ENCODE measurements at places on chromosomes 16 and 17.

- no peak for DNase-seq
Measured at GRCh38 chr17:33284022-33284421, 9.1 kb downstream of the ASIC2 start.

DNA sequence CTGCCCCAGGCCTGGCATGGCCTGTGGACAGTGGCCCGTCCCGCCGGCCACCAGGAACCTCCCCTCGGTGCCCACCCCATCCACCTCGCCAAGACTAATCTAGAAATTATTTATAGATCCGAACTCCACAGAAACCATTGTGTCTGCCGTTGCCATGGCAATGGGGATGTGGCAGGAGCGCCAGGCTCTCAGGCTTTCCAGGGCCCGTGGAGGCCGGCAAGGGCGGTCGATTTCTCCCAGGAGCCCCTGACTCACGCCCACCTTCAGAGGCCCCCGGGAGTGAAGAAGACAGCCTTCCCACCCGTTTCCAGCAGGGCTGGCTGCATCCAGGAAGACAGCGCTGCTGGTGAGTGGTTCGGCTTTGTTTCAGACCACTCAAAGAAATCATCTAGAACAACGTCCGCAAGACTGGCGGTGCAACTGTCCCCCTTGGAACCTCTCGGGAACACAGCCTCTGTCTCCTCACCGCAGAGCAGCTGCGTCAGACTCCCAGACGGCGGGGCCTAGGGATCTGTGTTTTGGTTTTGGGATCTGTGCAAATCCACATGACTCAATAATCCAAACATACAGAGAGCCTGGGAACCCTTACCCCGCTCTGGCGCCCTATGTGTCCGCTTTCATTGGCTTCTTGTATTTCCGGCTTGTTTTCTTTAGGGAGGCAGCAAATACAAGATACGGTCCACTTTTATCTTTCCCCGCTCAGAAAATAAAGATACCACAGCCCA lies 48.5 kb upstream of the ZCCHC14 start:
- DNase-seq, result no peak

DNA sequence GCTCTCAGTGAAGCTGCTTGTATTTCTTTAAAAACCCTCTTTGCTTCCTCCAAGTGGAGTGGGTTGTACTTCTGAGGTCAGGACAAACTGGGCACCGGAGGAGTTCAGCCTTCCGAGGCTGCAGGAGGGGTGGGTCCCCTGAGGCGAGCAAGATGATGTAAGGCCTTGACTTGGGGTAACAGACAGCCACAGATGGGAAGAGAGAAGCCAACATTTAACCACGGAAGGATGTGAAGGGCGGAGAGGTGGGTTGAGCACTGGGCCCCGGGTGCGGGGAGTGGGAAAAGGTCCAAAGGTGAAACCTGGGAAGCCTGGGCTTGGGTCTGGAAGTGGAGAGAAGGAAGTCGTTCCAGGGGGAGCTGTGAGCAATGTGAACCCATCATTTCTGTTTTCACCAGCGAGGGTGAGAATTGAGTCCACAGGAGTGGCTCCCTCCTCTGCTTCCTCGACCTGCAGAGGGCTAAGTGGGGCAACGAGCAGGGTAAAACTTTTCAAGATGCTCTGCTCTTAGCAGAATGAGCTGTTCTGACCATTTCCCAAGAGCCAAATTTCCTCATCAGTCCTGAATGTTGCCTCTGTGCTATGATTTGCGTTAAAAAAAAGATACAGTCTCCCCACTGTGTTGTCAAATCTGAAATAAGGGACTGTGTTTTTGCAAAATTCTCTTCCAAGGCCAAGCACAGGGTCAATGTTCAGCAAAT lies 137.7 kb upstream of the CRHR1 start:
- DNase-seq, result no peak

GRCh38 chr16:7314163-7314562 lies 18.5 kb upstream of the RBFOX1 start:
- DNase-seq, result no peak

GRCh38 chr17:77145224-77145611 lies 4.4 kb downstream of the SEC14L1 start:
- no peak for DNase-seq

GRCh38 chr17:73342050-73342522 lies 30.3 kb upstream of the CDC42EP4 start:
- DNase-seq, result no peak

GRCh38 chr16:27109666-27110523 lies 43.2 kb downstream of the C16orf82 start:
- DNase-seq, result peak; percentile 9

DNA sequence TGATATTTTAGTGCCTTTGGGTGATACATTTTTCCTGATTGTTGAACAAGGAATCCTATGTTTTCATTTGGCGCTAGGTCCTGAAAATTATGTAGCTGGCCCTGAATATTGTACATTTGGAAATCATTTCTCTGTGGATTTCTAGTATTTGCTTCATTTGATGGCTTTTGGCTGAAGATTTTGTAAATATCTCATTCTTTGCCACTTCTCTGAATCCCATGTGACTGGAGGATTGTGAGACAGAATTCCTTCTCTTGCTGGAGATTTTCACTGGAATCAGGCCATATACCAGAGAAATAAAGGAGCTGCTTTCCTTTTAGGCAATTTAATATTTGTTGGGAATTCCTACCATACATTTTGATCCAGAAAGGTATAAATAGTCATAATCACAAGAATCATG lies 8.6 kb downstream of the KRT28 start:
- no peak for DNase-seq

DNA sequence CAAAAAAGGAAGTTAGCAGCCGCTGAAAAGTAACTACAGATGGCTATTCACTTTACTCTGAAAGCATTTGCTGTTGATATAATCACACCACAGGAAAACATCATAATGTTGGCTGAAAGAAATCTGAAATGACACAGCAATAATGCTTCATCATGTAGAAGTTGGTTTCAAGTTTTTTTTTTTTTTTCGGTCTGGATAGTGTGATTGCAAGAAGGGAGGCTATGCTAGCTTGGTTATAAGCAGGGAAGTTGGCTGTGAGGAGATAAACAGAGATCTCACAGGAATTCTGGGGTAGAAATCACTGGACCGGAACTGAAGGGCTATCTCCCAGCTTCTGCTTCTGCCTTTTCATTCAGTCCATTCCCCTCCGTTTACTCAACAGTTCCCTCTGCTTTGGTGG lies 57.9 kb downstream of the MYO1D start:
- no peak for DNase-seq

- DNase-seq, result no peak
Measured at GRCh38 chr16:54657058-54657708, 273.5 kb upstream of the IRX5 start.

DNA sequence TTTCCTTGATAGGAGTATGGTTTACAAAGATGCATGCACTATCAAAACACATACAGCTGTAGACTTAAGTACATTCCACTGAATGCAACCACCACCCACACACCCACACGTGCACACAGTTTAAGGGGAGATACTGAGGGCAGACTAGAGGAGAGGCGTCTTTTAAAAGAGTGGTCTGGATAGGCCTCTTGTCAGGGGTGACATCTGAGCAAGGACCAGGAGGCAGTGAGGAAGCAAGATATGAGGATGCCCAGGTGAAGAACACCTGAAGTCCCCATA lies 12.6 kb downstream of the MPHOSPH6 start:
- no peak for DNase-seq

- no peak for DNase-seq
Measured at GRCh38 chr16:49530427-49530970, 156.9 kb downstream of the C16orf78 start.

GRCh38 chr16:49456763-49457162 lies 83.2 kb downstream of the C16orf78 start:
- DNase-seq, result no peak

- DNase-seq, result no peak
Measured at GRCh38 chr16:3266873-3267537, 10.6 kb upstream of the MEFV start.

DNA sequence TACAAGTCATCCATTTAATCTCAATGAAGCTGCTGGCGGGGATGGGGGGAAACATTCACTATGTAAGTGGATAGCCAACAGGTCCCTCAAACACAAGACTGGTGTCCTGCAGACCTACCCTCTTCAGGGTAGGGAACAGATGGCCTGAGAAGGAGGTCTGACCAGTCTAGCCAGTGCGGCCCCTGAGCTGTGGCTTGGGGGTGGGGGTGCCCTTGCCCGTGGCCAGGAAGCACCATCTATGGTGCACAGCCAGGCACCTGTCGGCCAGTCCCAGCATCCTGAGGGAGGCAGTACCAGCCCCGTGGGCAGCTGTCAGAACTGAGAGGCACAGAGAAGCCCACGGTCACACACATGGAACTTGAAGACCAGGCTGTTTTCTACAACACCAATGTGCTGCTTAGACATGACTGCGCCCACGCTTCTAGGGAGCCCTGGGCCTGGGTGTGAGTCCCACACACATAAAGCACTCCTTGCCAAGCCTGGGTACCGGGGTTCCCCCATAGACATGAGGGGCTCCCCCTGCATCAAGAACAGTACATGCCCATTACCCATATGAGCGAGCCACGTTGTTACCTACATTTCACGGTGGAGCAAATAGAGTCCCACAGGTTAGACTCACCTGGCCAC lies 40.9 kb downstream of the RMI2 start:
- DNase-seq, result no peak

DNA sequence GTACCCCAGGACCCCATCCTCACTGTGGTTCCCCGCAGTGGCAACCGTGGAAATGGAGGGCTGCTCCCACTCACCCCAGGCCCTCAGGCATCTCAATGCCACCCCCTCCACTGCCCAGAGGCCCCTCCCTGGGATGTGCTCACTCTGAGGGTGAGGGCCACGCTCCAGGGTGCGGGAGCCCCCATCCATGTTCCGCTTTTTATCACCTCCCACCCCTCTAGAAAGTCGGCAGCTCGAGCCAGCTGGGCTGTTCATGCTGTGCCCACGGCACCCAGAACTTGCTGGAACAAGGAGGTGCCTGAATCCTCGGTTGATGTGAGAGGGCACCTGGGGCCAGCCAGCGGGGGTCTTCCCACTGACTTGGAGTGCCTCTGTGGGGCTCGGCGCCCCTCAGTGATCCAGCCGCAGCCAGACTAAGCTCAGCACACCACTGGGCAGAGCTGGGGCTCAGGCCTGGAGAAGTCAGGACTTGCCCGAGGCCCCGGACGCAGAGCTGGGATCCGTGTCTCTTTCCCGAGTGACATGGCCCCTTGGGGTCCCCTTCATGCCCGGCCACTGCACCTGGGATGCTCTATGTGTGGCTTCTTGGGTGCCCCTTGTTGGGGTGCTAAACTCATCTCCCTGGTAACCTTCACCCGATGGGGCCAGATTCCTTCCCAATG lies 143.1 kb upstream of the GSE1 start:
- DNase-seq, result no peak
